ENCODE measurements at places on chromosomes 1 and 21.

- DNase-seq: no peak
These were observed 26.6 kb downstream of the AK4 start for GRCh38 chr1:65174585-65174984.

- peak; percentile 45 for DNase-seq
These were observed 1.1 kb upstream of the ABCD3 start for GRCh38 chr1:94416901-94417727.

GRCh38 chr1:15788624-15789301 is 18.7 kb downstream of the UQCRHL start:
- DNase-seq: no peak

DNA sequence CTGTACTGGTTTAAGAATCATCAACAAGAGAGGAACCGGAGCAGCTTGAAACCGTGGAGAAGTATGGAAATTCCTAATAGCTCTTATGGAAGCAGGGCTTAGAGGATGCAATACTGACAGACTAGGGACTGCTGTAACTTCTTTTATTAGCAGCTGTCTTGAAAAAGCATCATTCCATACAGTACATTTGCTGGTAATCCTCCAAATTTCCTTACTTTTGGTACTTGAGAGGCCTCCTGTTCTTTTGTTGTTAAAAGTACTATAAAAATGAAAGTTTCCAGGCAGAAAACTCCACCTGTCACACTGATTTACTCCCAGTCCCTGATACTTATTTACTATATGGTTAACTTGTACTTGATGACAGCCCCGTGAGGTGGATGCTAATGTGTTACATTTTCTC is 7.7 kb downstream of the OMA1 start:
- DNase-seq: no peak

- no peak for DNase-seq
These were observed 130.8 kb downstream of the LYPLAL1 start for GRCh38 chr1:219304227-219305226.

- DNase-seq: no peak
These were observed 19.2 kb upstream of the COL24A1 start for GRCh38 chr1:86175756-86176155.

GRCh38 chr1:15007842-15008241 is 145.7 kb upstream of the TMEM51 start:
- DNase-seq: no peak

DNA sequence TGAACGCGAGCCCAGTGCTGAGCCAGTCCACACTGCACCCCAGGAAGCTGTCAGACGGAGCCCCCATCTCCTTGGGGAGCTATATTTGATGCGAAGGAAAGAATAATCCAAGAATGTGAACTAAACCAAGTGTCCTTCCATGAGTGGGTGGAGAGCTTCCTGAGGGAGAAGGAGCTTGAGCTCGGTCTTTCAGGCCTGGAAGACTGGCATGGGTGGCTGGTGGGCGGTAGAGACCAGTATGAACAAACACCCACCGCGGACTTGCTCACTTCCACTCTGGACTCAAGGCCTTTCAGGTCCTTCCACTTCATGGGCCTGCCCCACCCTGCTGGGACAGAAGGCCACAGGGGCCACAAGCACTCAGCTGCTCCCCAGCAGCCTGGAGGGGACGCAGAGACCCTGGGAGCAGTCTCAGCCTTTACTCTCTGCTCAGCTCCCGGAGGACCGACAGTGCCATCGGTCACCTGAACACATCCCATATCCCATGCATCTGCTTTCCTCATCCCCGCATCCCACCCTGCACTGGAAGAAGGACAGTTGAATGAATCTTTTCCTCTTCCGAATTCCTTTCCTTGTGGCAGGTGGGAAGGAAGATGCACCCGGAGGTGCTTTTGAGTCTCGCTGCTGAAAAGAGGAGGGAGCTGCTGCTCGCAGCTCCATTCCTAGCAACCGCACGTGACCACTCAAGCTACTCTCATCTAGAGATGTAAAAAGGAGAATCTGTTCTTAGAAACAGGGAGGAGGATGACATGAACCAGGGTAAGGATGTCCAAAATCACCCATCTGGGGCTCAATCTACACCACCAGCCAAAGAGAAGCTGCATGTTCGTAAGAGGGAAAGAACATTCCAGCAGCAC is 92.3 kb downstream of the PGBD5 start:
- no peak for DNase-seq

- no peak for DNase-seq
These were observed 13.8 kb upstream of the MYOC start for GRCh38 chr1:171666114-171666769.

DNA sequence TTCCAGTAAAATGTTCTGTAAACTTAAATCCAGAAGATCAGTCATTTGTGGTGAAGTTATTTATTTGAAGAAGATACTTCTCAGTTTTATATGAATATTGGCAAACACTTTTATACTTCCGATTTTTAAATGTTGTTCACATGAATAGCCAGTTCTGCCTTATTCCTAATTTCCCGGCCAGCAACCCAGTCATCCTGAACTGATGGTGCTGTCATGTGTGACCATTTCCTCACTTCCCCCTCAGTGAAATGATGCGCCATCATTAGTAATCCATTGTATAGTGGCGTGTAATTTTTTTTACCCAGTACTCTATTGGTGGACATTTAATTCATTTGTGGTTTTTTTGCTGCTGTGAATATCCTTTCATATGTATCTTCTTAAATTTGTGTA is 16.4 kb downstream of the GPSM2 start:
- DNase-seq: no peak

GRCh38 chr1:65258106-65258505 is 51.2 kb upstream of the DNAJC6 start:
- DNase-seq: no peak

All from anterior cingulate cortex (tissue), 58 donors.